ENCODE measurements at places on chromosomes 6 and 20.
A peak's percentile ranks its signal among the peaks of the same experiment; 100 is the strongest.

DNA sequence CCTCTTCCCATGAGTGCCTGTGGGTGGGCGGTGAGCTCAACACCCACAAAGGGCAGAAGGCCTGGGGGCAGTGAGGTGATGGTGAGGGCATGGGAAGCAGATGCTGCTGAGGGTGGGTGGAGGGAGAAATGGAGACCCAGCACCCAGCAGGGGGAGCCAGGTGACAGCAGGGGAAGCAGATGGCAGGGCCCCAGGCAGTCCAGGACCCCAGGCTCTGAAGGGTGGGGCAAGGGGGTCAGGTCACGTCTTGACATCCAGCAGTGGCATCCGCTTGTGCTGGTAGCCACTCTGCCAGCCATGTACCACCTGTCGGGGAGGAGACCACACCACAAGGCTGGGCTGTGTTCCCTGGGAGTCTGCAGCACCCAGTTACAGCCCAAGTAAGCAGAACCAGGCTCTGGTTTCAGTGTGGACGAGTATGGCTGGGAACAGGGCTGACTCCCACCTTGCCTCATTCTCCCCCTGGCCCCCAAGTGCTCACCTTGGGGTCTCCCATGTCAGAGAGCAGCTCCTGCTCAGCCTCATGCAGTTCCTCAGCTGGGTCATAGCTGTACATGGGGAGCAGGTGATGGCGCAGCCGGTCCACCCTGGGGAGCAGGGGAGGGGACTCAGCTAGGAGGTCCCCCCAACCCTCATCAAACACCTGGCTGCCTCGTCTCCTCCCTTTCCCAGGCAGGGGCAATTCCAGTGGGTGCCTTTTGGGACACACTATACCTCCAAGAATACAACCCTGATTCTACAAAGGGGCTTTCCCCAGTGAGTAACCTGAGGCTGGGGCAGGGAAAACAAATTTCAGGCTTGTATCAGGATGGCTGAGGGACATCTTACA lies 2.0 kb downstream of the SMIM29 start:
- peak; percentile 55 for DNase-seq

DNA sequence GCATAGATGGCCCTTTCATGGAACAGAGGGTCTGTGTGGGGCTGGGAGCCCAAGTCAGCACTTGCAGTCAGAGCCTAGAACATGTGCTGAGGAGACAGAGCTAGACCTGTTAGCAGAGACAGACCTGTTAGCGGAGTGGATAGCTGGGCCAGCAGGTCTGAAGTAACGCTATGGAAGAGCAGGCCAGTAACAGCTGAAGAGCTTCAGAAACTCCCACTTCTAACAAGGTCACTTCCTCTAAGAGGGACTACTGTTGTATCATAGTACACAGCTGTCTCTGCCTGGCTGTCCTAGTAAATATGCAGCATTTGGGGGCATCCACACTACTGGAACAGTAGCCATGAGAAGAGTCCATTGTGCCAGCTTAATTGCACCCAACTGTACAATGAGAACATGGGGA lies 41.2 kb upstream of the POLR1H start:
- no peak for DNase-seq

DNA sequence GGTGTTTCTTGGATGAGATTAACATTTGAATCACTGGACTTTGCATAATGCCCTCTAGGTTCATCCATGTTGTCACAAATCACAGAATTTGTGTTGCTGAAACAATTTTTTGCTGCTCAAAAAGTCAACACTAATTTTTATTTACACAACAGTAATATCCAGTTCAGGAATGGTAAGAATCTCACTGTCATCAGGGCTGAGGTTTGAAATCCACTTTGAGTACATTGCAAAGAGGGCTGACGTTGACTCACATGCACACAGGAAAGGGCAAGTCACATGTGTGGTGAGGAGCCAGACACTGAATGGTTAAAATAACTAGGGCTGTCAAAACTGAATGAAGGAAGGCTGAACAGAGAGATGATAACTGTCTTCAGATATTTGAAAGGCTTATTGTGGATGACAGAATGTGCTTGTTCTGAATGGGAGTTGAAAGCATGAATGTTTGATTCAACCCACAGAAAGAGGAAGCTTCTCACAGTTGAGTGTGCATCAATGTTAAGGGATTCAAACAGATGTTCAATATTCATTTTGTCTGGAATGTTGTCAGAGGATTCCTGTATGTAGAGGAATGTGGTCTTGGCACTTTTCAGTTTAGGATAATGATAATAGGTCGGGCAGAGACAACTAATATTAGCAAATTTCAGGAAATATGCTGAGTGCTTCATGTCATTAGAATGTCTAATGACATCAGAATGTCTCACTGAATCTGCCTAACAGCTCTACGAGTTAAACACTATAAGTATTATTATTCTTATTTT lies 3.6 kb upstream of the ADGRG6 start:
- DNase-seq: no peak

DNA sequence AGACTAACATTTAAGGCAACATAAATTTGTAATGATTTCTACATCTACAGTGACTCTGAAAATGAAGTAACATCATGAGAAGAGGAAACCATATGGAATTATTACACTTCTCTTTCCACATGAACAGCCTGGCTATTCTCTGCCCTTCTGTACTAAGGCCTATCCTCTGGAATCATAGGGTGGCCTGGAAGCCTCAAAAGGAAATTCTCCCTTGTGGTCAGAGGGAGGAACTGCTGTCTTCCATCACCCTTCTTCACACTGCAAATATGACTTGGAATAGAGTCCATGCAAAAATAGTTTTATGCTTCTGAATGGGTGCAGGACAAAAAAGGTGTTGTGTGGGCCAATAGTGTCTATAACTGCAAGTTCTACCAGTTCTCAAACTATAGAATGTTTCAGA lies 44.6 kb upstream of the SH3BGRL2 start:
- no peak for DNase-seq

GRCh38 chr20:4912380-4913142 lies 88.7 kb downstream of the SLC23A2 start:
- no peak for DNase-seq

- peak; percentile 52 for DNase-seq
Measured at GRCh38 chr6:389622-390021, 1.9 kb upstream of the IRF4 start.

GRCh38 chr20:7703551-7703961 lies 236.7 kb downstream of the HAO1 start:
- no peak for DNase-seq

- DNase-seq: peak; percentile 10
Measured at GRCh38 chr20:41734506-41734945, 116.3 kb upstream of the CHD6 start.

DNA sequence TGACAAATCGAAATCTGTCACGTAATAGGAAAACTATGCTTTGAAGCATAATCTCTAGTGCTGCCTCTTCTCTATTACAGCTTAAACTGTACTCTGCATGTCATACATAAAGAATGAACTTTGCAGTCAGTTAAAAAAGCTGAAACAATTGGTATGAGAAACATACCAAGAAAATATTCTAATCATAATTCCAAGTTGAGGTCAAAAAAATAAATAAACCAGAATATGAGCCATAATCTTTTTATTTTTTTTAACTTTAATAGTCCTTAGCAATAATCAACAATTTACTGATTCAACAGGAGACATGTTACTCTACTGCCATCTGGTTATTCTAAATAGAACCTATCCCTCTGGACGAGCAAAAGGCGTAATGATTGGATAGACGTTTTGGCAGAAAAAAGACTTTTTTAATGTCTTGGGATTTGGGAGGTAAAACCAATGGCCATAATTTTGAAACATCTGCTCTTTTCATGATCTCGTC lies 224.4 kb upstream of the FLRT3 start:
- DNase-seq: no peak
